IMR-90 (cell line): ENCODE measurements at places on chromosomes 4 and X. TPM values are rescaled to one million over a fixed set of nuclear protein-coding genes. Genes with fewer than 3 reads are reported as not detected.

GRCh38 chr4:88880501-88881226 is 176.3 kb downstream of the FAM13A start:
- no peak overlapping the region for H3K27ac ChIP-seq
- DNase-seq, result no peak
- no peak overlapping the region for H3K4me3 ChIP-seq
- H3K36me3 ChIP-seq, result no peaks in the 10 kb centered on the region

DNA sequence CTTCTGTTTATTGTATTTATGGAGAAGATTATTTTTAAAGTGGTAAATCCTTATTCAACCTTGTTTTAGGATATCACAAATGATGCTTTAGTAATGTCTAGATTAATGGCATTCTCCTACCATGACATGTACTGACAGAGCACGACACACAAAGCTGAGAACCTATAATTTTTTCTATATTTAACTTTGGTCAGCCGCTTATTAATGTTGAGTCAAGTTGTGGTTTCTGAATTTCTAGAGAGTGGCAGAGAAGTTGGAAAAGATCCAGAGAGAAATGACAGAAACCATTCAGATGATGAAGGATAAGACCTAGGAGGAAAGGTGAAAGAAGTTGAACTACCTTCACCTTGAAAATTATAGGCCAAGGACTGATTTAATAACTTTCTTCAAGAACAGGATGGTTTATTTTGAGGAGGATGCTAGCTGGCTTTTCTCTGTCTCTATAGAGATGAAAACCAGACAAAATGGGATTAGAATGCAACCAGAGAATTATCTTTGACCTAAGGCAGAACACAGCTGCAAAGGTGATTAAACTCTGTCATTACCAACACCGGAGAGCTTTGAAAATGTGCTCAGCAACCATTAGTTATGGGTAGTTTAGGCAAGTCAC is 62.6 kb upstream of the TSPAN5 start:
- H3K4me1 ChIP-seq, result no peaks in the 10 kb centered on the region
- no peaks in the 10 kb centered on the region for H3K36me3 ChIP-seq
- no peak overlapping the region for H3K4me3 ChIP-seq
- H3K27ac ChIP-seq, result no peak overlapping the region
- H3K27me3 ChIP-seq, result no peaks in the 10 kb centered on the region
- DNase-seq, result peak; percentile 10

DNA sequence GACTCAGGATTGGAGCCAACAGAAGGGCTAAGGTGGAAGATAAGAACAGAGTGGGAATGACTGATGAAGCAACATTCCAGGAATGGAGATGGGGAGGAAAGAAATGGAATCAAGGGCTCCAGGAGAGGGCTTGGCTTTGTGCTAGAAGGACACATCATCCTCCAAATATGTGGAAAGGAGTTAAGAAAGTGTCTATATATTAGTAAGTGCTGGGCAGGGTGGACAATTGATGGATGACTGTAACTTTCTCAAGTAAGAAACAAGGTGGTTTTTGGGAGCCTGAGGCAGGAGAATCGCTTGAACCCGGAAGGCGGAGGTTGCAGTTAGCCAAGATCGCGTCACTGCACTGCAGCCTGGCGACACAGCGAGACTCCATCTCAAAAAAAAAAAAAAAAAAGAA is 71.6 kb upstream of the NFKB1 start:
- H3K36me3 ChIP-seq, result no peaks in the 10 kb centered on the region
- H3K4me1 ChIP-seq, result peaks cover 4% of the 10 kb centered on the region; the same call in 1 of the 2 replicates
- H3K4me3 ChIP-seq, result no peak overlapping the region
- DNase-seq, result peak; percentile 75
- H3K27me3 ChIP-seq, result peaks cover 2% of the 10 kb centered on the region

The PCSK1N gene
- not detected in 2 replicates for total RNA-seq

DNA sequence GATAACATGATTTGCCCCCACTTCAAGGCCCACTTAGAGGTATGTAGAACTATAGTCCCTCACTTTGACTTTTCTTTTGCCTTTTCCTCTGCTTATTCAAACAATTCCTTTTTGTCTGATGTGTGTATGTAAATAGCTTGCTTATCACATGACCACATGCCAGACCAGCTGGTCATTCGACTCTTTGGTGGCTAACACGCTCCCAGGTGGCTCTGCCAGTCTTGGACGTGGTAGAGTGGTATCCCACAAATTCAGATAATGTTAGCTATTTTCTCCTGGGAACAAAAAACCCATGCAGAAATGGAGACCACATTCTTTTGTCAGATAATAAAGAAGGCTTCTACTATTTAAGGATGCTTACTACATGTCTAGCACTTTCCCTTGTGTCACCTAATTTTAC is 47.9 kb downstream of the ARHGAP24 start:
- H3K27ac ChIP-seq, result no peak overlapping the region
- DNase-seq, result no peak
- H3K36me3 ChIP-seq, result no peaks in the 10 kb centered on the region
- no peaks in the 10 kb centered on the region for H3K4me1 ChIP-seq

The SPIN2A gene
- total RNA-seq, result 0.18 and 0.28 TPM in 2 replicates

- H3K36me3 ChIP-seq, result peaks cover 11% of the 10 kb centered on the region
- H3K27ac ChIP-seq, result no peak overlapping the region
- no peak for DNase-seq
- no peaks in the 10 kb centered on the region for H3K27me3 ChIP-seq
- H3K4me1 ChIP-seq, result no peaks in the 10 kb centered on the region
- H3K4me3 ChIP-seq, result no peak overlapping the region
Measured at GRCh38 chr4:122232633-122233032, 80.5 kb downstream of the BLTP1 start.

DNA sequence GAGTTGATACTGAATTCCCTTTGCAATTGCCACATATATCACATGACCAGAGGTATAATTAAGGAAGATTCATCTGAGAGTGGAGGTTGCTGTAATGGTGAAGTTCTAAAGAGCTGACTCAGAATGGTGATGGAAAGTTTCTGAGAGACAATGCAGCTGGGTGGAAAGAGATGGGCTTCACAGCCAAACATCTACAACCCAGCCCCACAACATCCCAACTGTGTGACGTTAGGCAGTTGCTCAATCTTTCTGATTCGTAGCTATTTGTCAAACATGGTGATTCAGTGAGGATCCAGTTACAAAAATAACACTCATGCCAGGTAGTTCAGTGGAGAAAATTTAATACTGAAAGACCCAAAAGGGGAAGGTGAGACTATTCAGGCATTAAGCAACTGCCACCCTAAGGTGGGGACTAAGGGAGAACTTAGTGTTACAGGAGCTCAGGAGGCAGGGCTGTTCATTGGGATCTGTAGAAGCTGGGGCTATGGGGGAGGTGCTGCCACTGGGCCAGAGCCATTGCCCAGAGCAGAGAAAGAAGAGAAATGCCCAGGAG is 6.9 kb upstream of the AFF1 start:
- peaks cover 9% of the 10 kb centered on the region for H3K4me1 ChIP-seq
- H3K27ac ChIP-seq, result peak overlapping the region; percentile 73
- DNase-seq, result peak; percentile 99
- H3K36me3 ChIP-seq, result no peaks in the 10 kb centered on the region

DNA sequence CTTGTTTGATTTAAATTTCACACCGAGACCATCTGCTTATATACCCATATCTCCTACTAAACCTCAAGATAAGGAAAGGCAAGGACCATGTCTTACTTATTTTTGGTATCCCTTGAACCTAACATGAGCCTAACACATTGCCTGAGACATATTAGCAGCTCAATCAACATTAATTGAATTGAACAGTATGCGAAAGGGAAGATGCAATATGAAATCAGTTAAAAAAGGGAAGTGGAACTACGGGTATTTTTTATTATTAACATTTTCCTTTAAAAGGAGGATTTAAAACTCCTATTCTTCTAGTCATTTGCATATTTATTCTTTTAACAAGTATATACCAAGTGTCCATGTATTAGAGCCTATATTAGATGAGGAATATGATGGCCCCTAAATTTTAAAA is 197.0 kb downstream of the CAMK2D start:
- no peaks in the 10 kb centered on the region for H3K36me3 ChIP-seq
- H3K27me3 ChIP-seq, result no peaks in the 10 kb centered on the region
- H3K27ac ChIP-seq, result no peak overlapping the region
- no peak overlapping the region for H3K4me3 ChIP-seq
- no peak for DNase-seq
- peaks cover 5% of the 10 kb centered on the region for H3K4me1 ChIP-seq

DNA sequence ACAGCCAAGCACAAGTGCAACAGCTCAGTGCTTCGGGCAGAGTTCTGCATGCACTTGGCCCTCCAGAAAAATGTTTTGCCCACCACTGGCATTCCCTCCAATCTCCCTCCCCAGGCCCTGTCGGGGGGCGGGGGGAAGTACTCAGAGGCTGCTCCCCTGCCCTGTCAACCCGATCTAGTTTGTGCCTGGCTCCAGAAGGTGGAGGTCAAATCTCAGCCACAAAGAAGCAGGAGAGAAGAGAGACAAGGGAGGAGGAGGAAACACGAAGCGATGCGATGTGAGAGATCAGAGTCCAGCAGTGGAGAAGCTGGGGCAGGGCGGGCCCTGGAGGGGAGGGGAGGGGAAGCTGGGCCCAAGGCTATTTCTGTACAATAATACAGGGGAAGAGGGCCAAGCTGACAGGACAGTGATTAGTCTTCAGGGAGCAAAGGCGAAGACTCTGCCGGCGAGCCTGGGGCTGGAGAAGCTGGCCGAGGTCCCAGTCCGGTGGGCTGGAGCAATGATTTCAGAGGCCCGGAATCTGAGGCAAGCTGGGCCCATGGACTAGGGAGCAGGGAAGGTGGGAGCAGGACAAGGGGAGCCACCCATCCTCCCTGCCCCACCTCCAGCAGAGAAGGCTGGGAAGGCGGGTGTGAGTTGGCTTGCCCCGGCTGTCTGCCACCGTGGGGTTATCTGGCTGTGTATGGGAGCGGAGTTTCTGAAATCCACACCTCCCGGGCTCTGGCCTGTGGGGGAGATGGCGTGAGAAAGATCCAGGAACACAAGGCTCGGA is 167.1 kb downstream of the EFNB1 start:
- peaks cover 11% of the 10 kb centered on the region; the same call in 1 of the 2 replicates for H3K4me1 ChIP-seq
- peaks cover 16% of the 10 kb centered on the region; the same call in 1 of the 2 replicates for H3K27me3 ChIP-seq
- no peaks in the 10 kb centered on the region for H3K36me3 ChIP-seq
- peak overlapping the region; percentile 12; the same call in 1 of the 2 replicates for H3K27ac ChIP-seq
- DNase-seq, result peak; percentile 78

DNA sequence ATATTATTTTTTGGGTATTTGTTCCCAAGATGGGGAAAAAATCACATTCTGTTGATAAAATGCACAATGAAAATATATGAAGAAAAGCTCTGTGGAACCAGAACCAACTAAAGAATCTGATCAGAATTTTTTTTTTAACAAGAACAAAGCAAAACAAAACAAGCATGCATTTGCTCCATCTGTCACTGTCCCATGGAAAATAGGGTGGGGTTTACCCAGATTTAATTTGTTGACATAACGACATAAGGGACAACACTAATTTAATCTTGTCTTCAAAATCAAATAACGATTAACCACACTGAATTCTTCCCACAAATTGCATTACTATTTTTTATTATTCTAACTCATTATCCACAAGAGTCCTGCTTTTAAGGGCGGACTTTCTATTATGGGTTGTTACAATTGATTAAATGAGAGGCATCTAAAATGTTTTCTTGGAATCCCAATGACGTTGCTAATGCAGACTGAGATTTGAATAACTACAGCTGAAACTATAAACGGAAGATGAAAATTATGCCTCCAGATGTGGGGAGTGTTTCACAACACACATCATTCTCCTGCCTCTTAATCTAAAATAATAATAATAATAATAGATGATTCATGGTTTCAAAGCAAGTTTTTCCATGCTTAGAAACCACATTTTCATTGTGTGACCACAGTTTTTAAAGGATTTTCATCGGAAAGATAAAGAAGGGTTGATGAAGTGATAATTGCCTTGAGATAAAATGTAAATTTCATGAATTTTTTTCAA is 307.0 kb upstream of the CPEB2 start:
- H3K36me3 ChIP-seq, result no peaks in the 10 kb centered on the region
- no peaks in the 10 kb centered on the region for H3K27me3 ChIP-seq
- H3K27ac ChIP-seq, result no peak overlapping the region

The ZFP92 gene
- under 0.01 TPM in 2 replicates for total RNA-seq

GRCh38 chr4:336099-336892 is 1.3 kb upstream of the ZNF141 start:
- no peak for DNase-seq
- peaks cover 2% of the 10 kb centered on the region for H3K36me3 ChIP-seq
- H3K27ac ChIP-seq, result no peak overlapping the region
- no peaks in the 10 kb centered on the region for H3K4me1 ChIP-seq

- no peaks in the 10 kb centered on the region for H3K27me3 ChIP-seq
- peak overlapping the region; percentile 14; the same call in 1 of the 2 replicates for H3K4me3 ChIP-seq
- no peaks in the 10 kb centered on the region for H3K36me3 ChIP-seq
- peak overlapping the region; percentile 56 for H3K27ac ChIP-seq
- H3K4me1 ChIP-seq, result peaks cover 20% of the 10 kb centered on the region
- peak; percentile 41 for DNase-seq
Measured at GRCh38 chrX:153494061-153494460, 719 bp upstream of the BGN start.

The MTNR1A gene
- total RNA-seq, result not detected in 2 replicates

DNA sequence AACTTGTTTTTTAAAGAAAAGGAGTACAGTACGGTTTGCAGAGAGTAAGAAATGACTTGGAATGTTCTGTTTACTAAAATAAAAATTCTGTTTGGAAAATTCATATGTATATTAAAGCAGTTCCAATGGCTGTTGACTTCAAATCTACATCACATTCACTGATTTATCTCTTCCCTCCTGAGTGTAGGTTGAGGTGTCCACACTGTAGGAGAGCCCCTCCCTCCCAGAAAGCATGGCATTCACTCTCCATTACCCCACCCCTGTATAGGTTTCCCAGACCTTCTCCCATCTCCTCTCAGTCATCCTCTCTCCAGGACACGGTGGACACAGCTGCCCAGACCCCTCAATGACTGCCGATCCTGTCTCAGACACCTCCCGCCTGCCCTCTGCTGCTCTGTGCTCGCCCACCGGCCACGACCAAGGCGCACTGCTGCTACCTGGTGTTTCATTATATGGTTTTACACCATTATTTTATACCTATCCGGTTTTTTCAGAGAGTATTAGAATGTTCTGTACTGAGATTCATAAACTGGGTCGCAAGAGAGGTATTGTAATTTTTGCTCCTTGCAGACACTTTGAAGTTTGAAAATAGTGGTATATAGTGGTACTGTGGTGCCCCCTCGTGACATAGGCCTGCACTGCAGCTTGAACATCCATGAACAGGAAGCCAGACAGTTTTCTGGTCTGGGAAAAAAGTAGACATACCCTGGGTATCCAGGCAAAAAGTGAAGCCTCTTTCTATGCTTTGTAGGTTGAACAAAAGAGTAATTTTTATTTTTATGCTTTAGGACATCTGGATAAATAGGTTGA is 38.8 kb upstream of the BEX4 start:
- no peak overlapping the region for H3K27ac ChIP-seq
- peak; percentile 38 for DNase-seq
- peaks cover 10% of the 10 kb centered on the region; the same call in 1 of the 2 replicates for H3K27me3 ChIP-seq
- H3K36me3 ChIP-seq, result no peaks in the 10 kb centered on the region

DNA sequence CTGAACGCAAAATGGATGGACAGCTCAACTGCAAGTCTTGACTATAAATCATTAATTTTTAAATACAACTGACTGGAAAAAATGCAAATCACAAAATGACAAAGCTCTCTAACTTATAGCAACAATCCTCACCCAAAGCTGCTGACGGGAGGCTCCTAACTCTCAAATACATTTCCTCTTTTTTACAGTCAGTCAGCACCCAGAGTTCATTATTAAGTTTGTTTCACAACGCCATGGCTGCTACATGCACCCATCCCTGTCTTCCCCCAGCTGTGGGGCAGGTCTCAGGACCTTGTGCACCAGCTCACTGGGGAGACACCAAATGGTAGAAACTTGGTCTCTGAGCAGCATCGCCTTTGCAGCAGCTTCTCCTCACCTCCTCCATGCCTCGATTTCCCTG is 97.6 kb downstream of the SLC34A2 start:
- no peak overlapping the region for H3K4me3 ChIP-seq
- H3K4me1 ChIP-seq, result peaks cover 2% of the 10 kb centered on the region; the same call in 1 of the 2 replicates
- H3K27me3 ChIP-seq, result no peaks in the 10 kb centered on the region
- H3K27ac ChIP-seq, result no peak overlapping the region
- DNase-seq, result no peak
